BE2C (cell line): ENCODE measurements at places on chromosomes 4 and X.

- no peak for DNase-seq
Measured at GRCh38 chr4:106422766-106423165, 54.2 kb upstream of the GIMD1 start.

GRCh38 chrX:101759000-101759399 is 99.3 kb upstream of the ARMCX2 start:
- peak; percentile 15 for DNase-seq

DNA sequence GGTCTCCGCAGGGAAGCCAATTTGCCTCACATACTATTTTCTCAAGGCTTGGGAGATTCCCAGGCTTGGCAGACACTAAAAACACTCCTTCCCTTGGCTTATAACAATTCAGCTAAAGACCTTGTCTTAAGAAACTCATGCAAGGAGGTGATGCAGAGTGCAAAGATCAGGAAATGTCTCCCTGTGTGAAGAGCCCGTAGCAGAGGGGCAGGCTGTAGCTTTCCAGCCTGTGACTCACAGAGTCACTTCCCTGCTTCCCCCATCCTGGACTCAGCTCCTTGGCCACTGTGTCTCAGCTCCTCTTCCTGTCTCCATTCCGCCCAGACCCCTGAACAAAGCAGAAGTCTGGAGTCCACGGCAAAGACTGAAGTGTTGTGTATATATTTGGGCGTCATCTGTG is 56.1 kb downstream of the KDR start:
- no peak for DNase-seq

DNA sequence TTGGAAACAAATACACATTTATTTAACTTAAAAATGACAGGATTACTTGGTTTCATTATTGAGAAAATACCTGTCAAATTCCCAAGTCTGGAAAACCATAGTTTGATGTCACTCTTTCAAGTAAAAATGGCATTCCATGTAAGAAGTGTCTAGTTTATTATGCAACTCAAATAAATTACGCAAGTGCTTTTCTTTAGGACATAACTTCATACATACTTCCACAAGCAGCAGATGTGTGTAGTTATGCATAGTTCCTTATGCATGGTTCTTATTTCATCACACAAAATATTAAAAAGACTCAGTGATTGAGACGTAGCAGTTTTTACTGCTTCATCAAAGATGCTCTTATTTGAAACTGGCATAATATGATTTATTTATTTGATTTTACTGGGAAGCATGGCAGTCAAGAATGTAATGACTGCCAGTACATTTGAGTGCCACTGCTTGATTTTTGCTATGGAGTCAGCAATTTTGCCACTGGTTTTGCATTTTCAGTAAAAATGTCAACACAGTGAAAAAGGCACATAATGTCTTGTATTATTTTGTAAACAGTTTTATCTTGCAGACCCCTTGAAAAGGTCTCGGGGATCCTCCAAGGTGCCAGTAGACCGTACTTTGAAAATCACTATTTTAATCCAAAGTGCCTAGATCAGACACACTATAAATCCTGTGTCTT is 62.1 kb downstream of the CLCN3 start:
- no peak for DNase-seq

- peak; percentile 19 for DNase-seq
Measured at GRCh38 chrX:17174671-17175070, 200.3 kb upstream of the NHS start.

GRCh38 chr4:184267206-184267608 is 49.5 kb upstream of the ENPP6 start:
- no peak for DNase-seq

DNA sequence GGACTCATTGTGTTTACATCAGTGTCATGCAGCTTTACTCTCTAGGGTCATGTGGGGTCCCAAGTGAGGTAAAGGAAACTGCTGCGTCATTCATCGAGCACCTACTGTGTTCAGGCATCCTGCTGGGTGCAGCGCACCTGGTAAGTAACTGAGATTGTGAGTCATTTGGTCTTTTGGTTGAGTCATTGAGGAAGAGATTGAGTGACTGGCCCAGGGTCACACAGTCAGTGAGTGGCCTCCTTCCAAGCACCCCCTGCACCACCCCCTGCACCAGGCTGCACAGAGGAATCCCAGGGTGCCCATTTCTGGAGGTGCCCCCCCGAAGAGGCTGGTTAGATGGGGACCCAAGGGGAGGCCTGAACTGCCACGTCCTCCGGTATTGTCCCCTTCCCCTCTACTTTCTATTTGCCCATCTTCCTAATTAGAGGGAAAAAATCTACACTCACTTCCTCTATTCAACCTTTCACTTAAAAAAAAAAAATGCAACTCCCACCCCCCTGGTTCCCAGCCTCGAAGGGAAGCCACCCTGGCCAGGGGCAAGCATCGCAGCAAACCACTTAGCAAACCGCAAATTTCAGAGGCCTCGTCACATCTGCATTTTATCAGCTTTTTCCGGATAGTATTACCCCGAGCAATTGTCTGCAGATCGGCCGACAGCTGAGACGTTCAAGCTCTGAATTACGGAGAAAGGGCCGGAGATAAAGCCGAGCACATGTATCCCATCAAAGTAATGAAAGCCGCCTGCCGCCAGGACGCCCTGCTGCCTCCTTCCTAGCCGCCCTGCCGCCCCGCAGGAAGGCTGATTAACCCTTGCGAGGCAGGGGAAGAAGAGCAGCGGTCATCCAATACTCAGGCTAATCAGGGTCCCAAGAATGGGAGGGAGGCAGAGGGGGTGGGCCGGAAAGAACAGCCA is 96.3 kb upstream of the MSX1 start:
- DNase-seq: peak; percentile 77

GRCh38 chr4:112523008-112523721 is 7.2 kb upstream of the NEUROG2 start:
- DNase-seq: peak; percentile 72

GRCh38 chr4:185722029-185722316 is 90.0 kb downstream of the SORBS2 start:
- no peak for DNase-seq

DNA sequence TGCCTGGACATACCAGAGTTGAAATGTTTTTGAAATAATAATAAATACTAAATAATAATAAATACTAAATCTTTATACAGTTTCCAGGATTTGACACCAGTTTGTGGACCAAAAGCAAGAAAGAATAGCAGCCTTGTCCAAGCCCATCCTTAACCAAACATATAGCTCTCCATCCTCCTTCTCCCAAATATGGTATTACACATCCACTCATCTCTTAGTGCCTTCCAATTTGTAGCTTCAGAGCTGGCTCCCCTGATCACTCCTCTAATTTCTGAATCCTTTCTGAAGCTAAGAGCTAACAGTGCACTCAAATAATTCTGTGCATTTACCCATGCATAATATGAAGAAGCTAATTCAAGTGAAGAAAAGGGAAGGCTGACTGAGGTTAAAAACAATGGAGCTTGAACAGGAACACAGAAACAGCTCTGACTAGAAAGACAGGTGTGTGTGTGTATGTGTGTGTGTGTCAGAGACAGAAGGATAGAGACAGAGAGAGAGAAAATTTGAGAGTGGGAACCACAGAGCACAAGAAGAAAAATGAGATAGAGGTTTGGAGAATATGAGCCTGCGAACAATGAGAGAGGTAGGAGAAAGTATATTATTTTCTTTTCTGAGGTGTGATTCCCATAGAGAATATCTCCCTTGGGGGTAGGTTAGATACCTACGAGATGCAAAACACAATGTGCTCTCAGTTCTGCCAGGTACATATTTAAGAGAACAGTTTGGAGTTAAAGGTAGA is 123.5 kb downstream of the CAMK2D start:
- DNase-seq: no peak

GRCh38 chr4:42636645-42636949 is 20.3 kb downstream of the ATP8A1 start:
- peak; percentile 20 for DNase-seq

- no peak for DNase-seq
Measured at GRCh38 chr4:40473578-40474388, 138.7 kb downstream of the CHRNA9 start.
